ENCODE measurements at places on chromosomes 11 and 22. TPM values are rescaled to one million over a fixed set of nuclear protein-coding genes. Genes with fewer than 3 reads are reported as not detected.

OR52H1 gene
- not detected for polyA plus RNA-seq

ASRGL1 gene
- 6.9 TPM for polyA plus RNA-seq

CARD18 gene
- polyA plus RNA-seq = not detected

KCNJ11 gene
- polyA plus RNA-seq = 1.7 TPM

CCDC116 gene
- polyA plus RNA-seq = 0.67 TPM

OR8J3 gene
- not detected for polyA plus RNA-seq

OR2AG2 gene
- 0.02 TPM for polyA plus RNA-seq

SNX32 gene
- 0.34 TPM for polyA plus RNA-seq

TSSK2 gene
- polyA plus RNA-seq = not detected

LYVE1 gene
- 112 TPM for polyA plus RNA-seq

SPI1 gene
- polyA plus RNA-seq = 4.9 TPM

FUT4 gene
- 1.5 TPM for polyA plus RNA-seq

Measured in adipose tissue (tissue), 3 donors.